ENCODE measurements at places on chromosomes 3 and 15. TPM values are rescaled to one million over a fixed set of nuclear protein-coding genes. Genes with fewer than 3 reads are reported as not detected.

The IL5RA gene
- 0.60 TPM for total RNA-seq

The GXYLT2 gene
- 12.1 TPM for total RNA-seq

The DAPK2 gene
- total RNA-seq = 5.6 TPM

The STXBP5L gene
- 0.35 TPM for total RNA-seq

The SERINC4 gene
- 0.23 TPM for total RNA-seq

All from mucosa of gallbladder (tissue), 1 donor.